ENCODE measurements at places on chromosomes 12 and 14.
A peak's percentile ranks its signal among the peaks of the same experiment; 100 is the strongest.

DNA sequence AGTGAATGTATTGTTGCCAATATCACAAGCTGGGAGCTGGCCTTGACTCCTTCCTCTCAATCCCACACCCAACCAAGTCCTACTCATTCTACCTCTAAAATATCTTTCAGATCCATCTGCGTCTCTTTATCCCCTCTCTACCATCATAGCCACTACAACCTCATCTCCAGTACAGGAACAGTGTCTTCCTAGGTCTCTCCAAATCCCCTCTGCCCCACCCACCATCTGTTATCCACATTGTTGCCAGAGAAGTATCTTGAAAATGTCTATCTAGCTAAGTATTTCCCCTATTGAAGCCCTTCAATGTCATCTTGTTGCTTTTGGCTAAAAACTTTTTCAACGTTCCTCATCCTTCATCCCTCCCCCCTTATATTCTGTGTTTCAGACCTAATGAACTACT is 244.7 kb downstream of the C12orf75 start:
- no peak overlapping the region for H3K4me3 ChIP-seq
- no peak for DNase-seq
- no peaks in the 10 kb centered on the region for H3K36me3 ChIP-seq
- H3K4me1 ChIP-seq = no peaks in the 10 kb centered on the region
- H3K27ac ChIP-seq = no peak overlapping the region
- H3K27me3 ChIP-seq = peaks cover 29% of the 10 kb centered on the region

- DNase-seq = no peak
- H3K27ac ChIP-seq = no peak overlapping the region
- no peak overlapping the region for H3K4me3 ChIP-seq
- no peaks in the 10 kb centered on the region for H3K36me3 ChIP-seq
- peaks cover 8% of the 10 kb centered on the region for H3K27me3 ChIP-seq
- H3K4me1 ChIP-seq = no peaks in the 10 kb centered on the region
Observed at GRCh38 chr14:104326848-104327247, 188.5 kb downstream of the KIF26A start.

- H3K4me3 ChIP-seq = peak overlapping the region; percentile 88
- DNase-seq = no peak
- no peak overlapping the region for H3K27ac ChIP-seq
- peaks cover 11% of the 10 kb centered on the region for H3K36me3 ChIP-seq
- H3K4me1 ChIP-seq = peaks cover 47% of the 10 kb centered on the region
Observed at GRCh38 chr12:27012239-27012981, 1.8 kb downstream of the TM7SF3 start.

DNA sequence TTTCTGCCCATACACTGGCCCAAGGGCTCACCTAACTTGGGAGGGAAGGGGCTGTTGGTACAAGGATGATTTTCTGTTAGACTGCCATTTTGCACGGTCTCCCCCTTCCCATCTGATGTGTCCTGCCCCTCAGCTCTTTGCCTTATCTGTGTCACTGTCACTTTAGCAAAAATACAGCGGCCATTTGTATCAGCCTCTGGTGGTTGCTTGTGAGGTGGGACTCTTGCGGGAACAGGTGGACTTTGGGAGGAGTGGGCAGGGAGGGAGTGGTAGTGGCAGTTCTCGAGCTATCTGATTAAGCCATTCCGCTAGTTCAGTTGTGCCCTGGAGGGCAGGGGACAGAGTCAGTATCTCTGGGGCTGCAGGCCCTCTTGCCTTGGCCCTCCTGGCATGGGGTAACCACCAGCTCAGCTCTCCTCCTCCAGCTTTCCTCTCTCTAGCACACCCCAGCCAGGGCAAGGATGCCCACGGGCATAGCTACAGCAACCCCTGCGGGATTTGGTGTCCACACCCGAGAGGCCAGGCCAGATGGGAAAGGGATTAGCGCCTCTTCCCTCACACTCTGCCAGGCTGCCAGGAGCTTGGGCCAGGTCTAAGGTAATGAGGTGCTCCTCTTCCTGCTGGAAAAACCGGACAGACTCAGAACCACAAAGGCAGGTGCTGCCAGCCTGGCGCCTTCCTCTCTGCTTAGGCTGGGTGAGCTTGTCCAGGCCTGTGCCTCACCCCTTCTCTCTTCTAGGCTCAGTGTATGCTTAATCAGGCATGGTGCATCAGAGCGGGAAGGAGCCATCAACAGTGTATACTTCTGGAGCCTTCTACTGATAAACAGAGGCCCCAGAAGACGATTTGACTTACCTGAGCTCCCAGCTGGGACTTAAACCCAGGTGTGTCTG is 8.7 kb downstream of the SLC48A1 start:
- H3K27me3 ChIP-seq = no peaks in the 10 kb centered on the region
- H3K4me3 ChIP-seq = no peak overlapping the region
- H3K36me3 ChIP-seq = peaks cover 17% of the 10 kb centered on the region
- peak overlapping the region; percentile 66 for H3K27ac ChIP-seq
- DNase-seq = no peak
- H3K4me1 ChIP-seq = peaks cover 18% of the 10 kb centered on the region

DNA sequence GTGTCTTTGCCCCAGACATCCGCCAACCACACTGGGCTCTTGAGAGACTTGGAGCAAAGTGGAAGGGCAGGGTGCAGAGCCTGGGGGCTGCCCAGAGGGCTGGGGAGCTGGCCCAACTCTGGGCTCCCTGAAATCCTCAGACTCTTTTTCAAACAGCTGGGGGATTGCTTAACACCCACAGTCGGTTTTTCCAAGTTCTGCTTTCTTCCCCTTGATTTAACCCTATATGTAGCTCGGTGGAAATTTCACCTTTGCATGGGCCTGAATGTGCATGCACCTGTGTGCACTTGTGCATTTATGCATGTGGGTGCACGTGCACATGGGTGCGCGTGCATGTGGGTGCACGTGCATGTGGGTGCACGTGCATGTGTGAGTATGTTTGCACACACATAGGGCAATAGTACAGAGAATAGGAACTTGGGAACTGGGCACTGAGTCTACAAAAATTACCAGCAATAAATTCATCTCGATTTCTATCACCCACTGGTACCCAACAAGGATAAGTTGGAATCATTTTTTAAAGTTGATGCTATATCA is 52.3 kb upstream of the RFLNA start:
- no peak for DNase-seq
- no peak overlapping the region for H3K27ac ChIP-seq
- H3K36me3 ChIP-seq = peaks cover 3% of the 10 kb centered on the region
- no peaks in the 10 kb centered on the region for H3K4me1 ChIP-seq

- no peak overlapping the region for H3K27ac ChIP-seq
- no peaks in the 10 kb centered on the region for H3K4me1 ChIP-seq
- no peaks in the 10 kb centered on the region for H3K36me3 ChIP-seq
- H3K4me3 ChIP-seq = no peak overlapping the region
- H3K27me3 ChIP-seq = no peaks in the 10 kb centered on the region
Observed at GRCh38 chr12:125092108-125092871, 27.1 kb downstream of the AACS start.

DNA sequence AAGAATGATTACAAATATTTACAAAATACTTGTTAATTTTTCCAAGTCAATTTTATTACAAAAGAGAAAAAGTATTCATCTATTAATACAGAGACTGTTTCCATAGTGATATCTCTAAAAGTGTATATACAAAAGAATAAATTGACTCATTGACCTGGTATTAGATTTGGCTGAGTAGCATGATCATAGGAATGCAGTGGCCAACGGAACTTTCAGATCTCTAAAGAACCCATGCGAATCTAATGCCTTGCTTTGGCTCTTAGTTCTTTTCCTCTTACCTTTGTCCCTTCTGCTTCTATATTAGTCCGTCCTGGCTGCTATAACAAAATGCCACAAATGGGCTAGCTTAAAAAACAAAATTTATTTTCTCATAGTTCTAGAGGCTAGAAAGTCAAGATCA is 717.8 kb downstream of the TMTC2 start:
- no peaks in the 10 kb centered on the region for H3K36me3 ChIP-seq
- H3K4me3 ChIP-seq = no peak overlapping the region
- H3K27ac ChIP-seq = no peak overlapping the region

DNA sequence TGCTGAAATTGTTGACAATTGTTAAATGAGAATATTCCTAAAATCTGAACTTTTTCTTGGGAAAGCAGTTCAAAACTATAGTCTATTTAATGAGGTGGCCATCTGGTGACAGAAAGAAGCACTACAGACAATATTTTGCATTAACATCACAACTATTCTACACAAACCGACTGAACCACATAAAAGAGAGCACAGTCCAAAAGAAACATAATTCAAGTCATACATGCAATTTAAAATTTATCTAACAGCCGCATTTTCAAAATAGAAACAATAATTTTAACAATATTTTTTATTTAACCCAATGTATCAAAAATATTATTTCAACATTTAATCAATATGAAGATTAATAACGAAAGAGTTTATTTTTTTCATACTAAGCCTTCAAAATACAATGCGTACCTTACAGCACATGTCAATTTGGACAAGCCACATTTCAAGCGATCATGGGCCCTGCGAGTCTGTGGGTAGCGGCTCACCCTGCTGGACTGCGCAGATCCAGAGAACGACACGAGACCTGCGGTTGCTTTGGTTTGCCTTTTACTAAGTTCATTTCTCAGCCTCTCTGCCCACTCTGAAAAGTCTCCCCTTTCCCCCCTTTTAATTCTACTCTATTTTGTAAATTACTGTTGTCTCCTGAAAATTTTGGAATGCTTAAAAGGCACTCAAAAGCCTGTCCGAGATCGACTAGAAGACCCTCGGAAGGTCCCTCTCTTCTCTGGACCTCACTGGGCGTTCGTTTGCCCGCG is 947 bp upstream of the LRRC9 start:
- H3K27ac ChIP-seq = no peak overlapping the region
- peaks cover 8% of the 10 kb centered on the region for H3K4me1 ChIP-seq
- peaks cover 52% of the 10 kb centered on the region for H3K27me3 ChIP-seq
- H3K4me3 ChIP-seq = peak overlapping the region; percentile 72
- H3K36me3 ChIP-seq = no peaks in the 10 kb centered on the region
- DNase-seq = no peak

- no peak overlapping the region for H3K4me3 ChIP-seq
- no peak overlapping the region for H3K27ac ChIP-seq
- no peaks in the 10 kb centered on the region for H3K27me3 ChIP-seq
- DNase-seq = no peak
Observed at GRCh38 chr12:121718653-121719239, 6.2 kb downstream of the TMEM120B start.

DNA sequence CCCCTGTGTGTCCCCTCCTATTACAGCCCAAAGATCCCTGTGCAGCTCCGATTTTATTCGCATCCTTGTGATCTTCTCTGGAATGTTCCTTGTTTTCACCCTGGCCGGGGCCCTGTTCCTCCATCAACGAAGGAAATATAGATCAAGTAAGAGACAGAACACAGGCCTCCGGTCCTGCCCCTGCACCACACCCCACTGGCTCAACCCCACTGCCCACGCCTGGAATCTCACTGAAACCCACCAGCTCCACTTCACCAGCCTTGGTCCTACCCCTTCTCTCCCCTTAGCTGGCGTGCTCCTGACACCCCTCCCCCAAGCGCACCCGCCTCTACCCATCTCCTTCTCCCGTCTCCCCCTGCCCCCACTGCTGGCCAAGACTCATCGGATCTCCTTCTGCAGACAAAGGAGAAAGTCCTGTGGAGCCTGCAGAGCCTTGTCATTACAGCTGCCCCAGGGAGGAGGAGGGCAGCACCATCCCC is 934 bp upstream of the TAPBPL start:
- peaks cover 61% of the 10 kb centered on the region for H3K4me1 ChIP-seq
- H3K36me3 ChIP-seq = peaks cover 56% of the 10 kb centered on the region
- no peaks in the 10 kb centered on the region for H3K27me3 ChIP-seq
- peak overlapping the region; percentile 100 for H3K27ac ChIP-seq

DNA sequence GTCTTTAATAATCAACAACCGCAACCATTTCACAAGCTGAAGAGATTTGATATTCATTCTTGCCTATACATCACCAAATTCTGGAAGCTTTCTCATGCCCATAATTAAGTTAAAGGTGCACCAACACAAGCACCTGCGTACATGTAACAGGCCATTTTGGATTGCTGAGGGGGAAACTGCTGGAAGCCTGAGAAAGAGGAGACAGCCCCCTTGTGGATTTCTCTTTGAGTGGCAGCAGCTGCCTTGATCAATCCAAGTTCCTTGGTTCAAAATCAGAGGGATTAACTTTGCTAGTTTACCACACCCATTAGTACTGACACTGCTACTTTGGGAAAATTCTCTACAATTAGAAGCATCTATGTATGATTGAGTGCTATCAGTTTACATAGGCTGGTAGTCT is 321.1 kb downstream of the NOVA1 start:
- H3K4me1 ChIP-seq = no peaks in the 10 kb centered on the region
- H3K27me3 ChIP-seq = no peaks in the 10 kb centered on the region
- H3K36me3 ChIP-seq = no peaks in the 10 kb centered on the region

DNA sequence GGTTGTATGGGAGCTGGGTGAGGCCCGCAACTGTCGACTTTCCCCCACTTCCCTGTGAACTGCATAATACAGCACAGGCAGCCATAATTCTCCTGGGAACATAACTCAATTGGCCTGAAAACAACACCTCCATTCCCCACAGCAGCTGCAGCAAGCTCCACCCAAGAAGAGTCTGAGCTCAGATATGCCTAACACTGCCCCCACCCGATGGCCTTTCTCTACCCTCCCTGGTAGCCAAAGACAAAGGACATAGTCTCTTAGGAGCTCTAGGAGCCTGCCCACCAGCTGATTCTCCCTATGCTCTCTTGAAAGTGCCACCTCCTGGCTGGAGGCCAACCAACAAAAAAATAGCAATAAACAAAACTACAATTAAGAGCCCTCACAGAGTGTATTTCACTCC is 542.7 kb upstream of the LMO3 start:
- H3K27ac ChIP-seq = no peak overlapping the region
- no peaks in the 10 kb centered on the region for H3K36me3 ChIP-seq
- H3K4me1 ChIP-seq = no peaks in the 10 kb centered on the region
- H3K4me3 ChIP-seq = no peak overlapping the region

GRCh38 chr12:132117558-132117875 is 26.6 kb downstream of the DDX51 start:
- no peak overlapping the region for H3K4me3 ChIP-seq
- H3K27ac ChIP-seq = no peak overlapping the region
- DNase-seq = no peak
- H3K36me3 ChIP-seq = peaks cover 11% of the 10 kb centered on the region
- no peaks in the 10 kb centered on the region for H3K27me3 ChIP-seq

DNA sequence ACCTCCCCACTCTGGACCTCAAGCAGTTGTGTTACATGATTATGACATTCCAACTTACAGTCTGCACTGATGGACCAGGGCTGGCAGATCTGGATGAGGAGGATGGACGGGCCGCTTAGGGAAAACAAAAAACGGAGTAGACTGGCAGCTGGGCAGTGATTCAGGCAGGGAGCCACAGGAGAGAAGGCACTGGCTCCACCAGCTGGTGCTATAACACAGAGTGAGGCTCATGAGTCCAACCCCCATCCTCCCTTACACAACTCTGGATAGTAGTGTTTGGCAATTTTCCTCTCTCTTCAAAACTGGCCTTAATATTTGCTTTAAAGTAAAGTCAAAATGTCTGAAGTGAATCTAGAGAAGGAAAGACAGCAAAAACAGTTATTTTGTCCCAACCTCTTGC is 9.7 kb upstream of the RIC8B start:
- H3K27ac ChIP-seq = no peak overlapping the region
- no peak for DNase-seq
- H3K36me3 ChIP-seq = peaks cover 3% of the 10 kb centered on the region
- H3K27me3 ChIP-seq = no peaks in the 10 kb centered on the region
- H3K4me1 ChIP-seq = peaks cover 8% of the 10 kb centered on the region

Measured in effector memory CD8-positive, alpha-beta T cell (primary cell).